RWPE1 (cell line): ENCODE measurements at places on chromosomes 5 and 9.
A peak's percentile ranks its signal among the peaks of the same experiment; 100 is the strongest.

GRCh38 chr9:95053611-95054570 is 263.6 kb downstream of the FANCC start:
- peak; percentile 41 for DNase-seq

GRCh38 chr5:112737070-112737462 is 619 bp upstream of the APC start:
- no peak for DNase-seq

DNA sequence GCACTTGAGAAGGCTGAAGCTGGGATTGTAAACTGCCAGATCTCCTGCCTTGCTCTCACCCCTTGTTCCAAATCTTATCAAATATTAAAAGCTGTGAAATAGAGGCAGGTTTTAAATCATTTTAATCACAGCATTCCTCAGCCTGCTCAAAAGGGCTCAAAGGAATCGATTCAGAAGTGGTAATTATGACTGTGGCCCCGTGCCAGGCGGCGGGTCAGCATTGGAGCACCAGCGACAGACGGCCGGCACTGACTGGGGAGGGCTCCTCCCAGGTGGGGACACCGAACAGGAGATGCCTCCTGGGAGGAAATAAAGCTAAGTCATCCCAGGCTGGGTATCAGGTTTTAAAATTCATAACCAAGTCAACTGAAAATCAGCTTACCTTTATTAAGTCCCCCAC is 66.7 kb downstream of the KCNIP1 start:
- DNase-seq: no peak

GRCh38 chr9:113775749-113776148 is 100.4 kb upstream of the ZNF618 start:
- DNase-seq: no peak

GRCh38 chr9:121365564-121365963 is 4.5 kb downstream of the STOM start:
- DNase-seq: no peak

- DNase-seq: no peak
These were observed 124.9 kb upstream of the ZNF608 start for GRCh38 chr5:124871303-124871702.

GRCh38 chr5:102049517-102049916 is 246.6 kb downstream of the SLCO4C1 start:
- no peak for DNase-seq

GRCh38 chr5:100668511-100668910 is 133.3 kb downstream of the FAM174A start:
- DNase-seq: peak; percentile 70

DNA sequence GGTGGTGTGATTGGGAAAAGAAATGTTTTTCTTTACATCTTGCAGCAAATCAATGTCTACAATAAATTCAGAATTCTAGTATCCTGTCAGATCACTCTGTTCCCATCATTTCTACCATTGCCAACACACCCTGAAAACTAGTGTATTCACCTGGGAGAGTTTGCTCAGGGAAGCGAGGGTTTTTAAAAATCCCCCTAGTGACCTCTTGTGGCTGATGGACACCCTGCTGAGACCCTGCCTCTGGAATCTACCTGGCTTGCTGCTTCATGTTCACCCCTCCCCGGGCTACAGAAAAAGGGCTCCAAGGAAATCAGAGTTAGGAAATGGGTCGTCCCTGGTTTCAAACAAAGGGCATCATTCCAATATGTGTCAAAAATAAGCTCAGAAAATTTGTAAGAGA is 21.4 kb upstream of the ALDOB start:
- no peak for DNase-seq

GRCh38 chr9:86659413-86660046 is 287.8 kb downstream of the GAS1 start:
- DNase-seq: no peak

DNA sequence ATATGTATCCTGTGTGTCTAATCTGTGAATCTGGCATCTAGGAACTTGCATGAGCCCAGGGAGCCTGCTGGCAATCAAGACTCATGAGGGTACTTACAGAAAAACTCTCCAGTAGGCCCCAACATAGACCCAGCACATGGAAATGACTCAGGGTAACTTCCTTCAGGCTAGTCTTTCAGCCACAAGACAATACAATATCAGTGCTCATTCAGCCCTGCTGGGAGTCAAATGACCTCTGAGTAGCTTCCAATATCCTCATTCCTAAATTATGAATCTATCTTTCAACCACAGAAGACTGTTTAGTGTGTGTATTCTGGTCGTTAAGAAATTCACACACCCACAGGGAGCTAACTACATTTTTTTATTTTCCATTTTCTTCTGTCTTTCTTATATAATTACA is 1273.0 kb downstream of the EFNA5 start:
- peak; percentile 84 for DNase-seq

GRCh38 chr5:180095545-180095944 is 24.0 kb upstream of the RNF130 start:
- no peak for DNase-seq

GRCh38 chr5:2702096-2702879 is 49.2 kb downstream of the IRX2 start:
- no peak for DNase-seq

GRCh38 chr5:26329562-26330189 is 708.7 kb downstream of the CDH9 start:
- peak; percentile 48 for DNase-seq

DNA sequence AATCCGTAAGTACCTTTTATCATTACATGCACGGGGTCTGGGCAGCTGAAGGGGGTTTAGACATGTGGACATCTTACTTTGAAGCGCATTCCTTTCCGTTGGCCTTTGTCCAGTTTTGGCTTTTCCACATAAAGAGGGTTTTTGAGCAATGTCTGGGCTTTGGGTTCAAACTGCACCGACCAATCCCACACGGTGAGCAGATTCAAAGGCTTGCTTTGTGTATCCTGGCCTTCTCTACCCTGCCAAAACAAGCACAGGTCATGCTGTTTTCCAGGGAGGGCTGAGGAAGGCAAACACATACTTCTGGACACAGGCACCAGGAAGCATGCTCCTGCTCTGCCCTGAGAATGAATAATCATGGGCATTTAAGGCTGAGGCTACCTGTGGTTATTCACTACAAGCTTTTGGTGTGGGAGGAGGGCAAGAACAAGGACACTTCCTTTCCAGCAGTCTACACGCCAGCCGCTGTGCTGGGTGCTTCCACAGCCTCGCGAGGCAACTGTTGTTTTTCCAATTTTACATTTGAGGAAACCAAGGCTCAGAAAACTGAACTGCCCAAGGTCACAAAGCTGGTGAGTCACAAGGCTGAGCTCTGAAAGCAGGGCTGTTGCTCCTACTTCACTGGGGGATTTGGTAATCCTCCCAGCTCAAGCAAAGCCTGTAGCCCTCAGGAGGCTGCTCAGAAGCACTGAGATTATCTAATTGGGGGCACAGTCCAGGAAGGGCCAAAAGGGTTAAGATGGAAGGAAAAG is 59.8 kb upstream of the GOLPH3 start:
- no peak for DNase-seq

DNA sequence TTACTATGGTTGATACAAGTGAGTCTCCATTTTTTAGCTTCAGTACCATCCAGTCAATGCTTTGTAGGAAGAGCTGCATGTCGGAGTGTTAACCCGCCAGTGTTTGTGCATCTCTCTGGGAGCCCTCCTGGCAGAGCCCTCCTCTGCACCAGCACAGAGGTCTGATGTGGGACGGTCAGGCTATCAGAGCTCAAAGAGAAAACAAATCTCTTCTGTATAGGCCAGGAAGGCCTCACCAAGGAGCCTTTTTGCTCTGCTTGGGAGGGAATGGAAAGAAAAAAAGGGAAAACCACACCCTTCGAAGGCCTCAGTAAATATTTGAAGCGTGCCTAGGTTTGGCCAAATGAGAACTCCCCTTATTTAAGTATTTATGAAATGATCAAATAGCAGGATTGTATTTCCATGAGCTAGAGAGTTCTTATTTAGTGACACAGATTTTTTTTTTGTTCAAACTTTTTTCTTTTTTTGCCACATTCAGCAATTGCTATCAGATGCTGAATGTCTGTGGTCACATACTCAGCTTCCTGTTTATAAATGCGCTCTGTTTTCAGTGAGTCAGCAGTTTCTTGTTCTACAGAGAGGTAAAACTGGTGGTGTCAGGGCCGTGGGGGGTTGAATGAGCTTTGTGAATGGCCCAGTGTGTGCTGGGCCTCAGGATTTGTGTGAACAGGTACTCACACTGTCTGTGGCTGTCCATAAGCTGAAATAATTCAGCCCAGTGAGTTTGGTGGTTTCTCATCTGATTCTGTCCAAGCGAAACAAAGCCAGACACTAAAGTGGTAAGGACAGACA is 226.6 kb downstream of the SNX18 start:
- peak; percentile 57 for DNase-seq

DNA sequence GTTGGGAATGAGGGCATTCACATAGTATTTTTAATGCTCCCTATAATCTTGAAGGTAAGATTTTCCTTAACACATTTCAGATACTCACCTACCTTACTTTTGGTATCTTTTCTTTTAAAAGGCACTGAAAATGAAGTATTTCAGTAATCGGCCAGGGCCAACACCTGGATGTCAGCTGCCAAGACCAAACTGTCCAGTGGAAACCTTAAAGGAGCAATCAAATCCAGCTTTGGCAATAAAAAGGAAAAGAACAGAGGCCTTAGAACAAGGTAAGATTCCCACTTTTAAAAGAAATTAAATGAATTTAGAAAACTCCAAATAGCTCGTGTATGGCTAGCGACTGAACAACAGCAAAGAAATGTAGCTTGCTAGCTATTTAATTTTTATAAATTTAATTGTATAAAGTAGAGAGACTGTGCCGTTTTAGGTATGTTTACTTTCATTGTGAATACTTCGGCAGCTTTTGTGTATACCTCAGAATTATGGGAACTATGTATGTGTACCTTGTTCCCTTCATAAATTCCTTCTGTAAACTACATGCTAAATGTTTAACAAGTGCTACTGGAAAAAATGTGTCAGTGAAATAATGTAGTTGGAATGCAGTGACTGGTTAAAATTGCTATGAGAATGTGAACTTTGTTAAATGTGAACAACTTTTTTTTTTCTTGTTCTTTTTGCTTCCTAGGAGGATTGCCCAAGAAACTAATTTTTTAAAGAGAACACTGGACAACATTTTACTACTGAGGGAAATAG is 41.9 kb downstream of the CDK7 start:
- no peak for DNase-seq

DNA sequence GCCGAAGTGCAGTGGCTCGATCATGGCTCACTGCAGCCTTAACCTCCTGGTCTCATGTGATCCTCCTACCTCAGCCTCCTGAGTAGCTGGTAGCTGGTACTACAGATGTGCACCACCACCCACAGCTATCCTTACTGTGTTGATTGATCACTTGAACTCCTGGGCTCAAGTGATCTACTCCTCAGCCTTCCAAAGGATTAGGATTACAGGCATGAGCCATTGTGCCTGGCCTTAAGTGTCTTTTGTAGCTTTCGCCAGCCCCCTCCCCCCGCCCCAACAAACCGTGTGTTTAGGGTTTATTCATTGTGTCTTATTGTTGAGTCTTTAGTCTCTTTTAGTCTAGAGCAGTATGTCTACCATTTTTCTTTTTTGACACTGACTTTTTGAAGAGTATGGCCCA is 33.1 kb downstream of the SPIN1 start:
- DNase-seq: no peak

- DNase-seq: no peak
These were observed 7.3 kb downstream of the PLAC8L1 start for GRCh38 chr5:146098047-146098446.

DNA sequence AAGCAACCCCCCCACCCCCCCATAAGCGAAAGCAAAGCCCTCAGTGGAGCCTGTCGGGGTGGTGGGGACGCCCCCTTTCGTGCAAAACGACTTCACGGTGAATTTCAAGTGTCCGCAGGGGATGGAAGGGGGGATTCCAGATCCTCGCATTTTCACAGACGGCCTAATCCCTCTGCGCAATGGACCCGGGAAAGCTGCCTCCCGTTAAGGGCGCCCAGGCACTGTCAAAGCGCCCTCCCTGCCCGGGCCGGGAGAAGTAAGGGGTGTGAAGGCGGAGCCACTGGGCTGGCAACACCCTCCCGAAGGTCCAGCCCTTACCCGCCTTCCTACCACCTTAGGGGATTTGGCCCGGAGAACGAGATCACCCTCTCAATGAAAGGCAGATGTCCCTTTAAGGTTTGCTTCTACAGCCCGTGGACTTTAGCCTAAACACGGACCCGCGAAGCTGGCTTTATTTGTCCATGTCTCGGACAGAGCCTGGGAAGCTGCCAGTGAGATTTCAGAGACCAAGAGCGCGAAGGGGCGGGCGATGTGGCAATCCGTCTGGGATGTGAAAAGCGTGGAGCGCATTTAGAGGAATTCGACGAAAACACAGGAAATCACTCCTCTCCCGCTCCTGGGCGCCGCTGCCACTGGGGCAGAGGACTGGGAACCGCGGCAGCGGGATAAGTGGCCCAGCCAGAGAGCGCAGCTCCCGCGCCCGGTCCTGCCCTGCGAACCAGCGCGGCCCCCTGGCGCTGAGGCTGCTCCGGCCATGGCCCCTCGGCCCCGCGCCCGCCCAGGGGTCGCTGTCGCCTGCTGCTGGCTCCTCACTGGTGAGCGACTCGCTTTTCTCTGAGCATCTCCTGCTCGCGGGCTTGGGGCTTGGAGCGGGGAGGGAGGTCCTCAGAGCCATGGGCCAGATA is at the start of the genes ITGA1 and PELO:
ITGA1 (plus strand) TSS at position 317 of the 905 bp plus-strand sequence; CDS start at position 755, 438 bp downstream.
PELO (plus strand) TSS at position 317 of the 905 bp plus-strand sequence. CDS start 12,479 bp downstream, outside the sequence.
- DNase-seq: peak; percentile 88

DNA sequence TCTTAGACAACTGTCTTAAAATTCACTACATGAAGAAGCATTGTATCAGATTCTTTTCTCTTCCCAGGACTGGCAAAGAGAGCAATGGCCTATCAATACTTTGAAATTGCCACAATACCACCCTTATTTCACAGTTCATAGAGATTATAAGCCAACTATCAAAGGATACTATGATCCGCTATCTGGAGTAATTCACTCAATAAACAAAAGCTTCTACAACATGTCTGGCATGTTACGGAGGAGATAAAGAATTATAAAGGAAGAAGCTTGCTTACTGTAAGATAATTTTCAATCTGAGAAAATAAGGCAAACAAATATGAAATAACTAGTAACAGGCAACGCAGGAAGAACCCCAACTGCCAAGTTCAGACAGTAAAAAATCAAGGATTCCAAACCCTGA is 114.8 kb downstream of the GNAQ start:
- DNase-seq: no peak

GRCh38 chr5:89200899-89201298 is 317.9 kb upstream of the MEF2C start:
- DNase-seq: no peak

DNA sequence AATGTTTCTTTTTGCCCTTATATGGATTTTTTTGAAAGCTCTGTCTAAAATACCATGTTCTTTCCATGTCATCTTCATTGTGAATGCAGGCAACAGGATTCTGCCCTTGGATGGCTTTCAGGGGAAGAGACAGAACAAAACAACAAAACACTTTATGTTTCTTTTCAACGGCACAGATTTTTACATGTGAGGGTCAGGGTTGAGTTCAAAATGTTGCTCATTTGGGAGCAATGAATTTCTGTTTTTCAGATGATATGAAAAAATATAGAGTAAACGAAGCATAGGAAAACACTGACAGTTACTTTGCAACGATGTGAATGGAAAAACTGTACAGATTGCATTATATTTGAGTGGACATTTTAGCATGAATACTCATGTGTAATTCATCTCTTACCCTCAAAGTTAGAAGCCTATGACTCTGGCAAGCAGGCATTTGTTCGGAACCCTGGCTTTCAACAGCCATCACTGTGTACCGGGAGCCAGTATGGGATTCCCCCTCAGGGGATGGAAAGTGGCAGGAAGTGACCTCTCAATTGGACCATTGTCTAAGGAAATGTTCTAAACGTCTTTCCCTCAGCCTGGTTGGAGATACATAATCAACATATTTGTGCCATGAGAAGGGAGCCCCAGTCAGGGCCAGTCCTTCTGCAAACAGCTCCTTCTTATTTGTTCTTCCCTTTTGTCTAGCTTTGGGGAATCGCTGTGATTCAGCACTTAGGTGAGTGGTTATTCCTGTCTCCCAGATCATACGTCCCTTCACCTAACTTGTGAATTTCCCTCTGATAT is 153.9 kb upstream of the MEF2C start:
- peak; percentile 25 for DNase-seq
